CD4-positive, alpha-beta memory T cell (primary cell): ENCODE measurements at places on chromosomes 5 and 9.
A peak's percentile ranks its signal among the peaks of the same experiment; 100 is the strongest.

DNA sequence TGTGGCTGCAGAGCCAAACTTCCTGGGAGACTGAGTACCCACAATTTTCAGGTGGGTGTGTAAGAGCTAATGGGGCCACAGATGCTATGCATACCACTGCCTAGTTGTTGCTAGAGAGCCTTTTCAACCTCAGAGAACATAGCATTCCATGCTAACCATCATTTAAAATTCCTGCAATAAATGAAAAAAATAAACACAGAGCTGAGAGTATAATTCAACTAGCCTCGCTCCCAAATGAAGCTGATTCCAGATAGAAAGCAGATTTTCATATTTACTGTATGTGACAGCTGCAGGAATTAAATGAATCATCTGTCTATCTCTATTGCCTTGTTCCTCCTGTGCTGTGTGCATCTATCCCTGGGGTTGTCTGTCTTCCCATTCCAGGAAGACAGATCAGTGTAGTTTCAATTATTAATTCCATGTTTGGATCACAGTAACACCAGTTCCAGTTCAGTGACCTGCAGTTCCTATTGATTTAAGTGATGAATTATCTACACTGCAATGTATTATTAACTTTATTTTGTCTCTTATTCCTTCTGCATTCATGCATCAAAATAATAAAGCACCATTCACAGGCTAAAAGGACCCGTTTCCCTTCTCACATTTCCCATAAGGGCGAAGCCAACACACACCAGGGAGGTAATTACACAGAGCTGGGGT is 324.5 kb downstream of the SLIT3 start:
- no peak for DNase-seq

- DNase-seq: no peak
Measured at GRCh38 chr5:132971483-132972435, 8.3 kb upstream of the AFF4 start.

DNA sequence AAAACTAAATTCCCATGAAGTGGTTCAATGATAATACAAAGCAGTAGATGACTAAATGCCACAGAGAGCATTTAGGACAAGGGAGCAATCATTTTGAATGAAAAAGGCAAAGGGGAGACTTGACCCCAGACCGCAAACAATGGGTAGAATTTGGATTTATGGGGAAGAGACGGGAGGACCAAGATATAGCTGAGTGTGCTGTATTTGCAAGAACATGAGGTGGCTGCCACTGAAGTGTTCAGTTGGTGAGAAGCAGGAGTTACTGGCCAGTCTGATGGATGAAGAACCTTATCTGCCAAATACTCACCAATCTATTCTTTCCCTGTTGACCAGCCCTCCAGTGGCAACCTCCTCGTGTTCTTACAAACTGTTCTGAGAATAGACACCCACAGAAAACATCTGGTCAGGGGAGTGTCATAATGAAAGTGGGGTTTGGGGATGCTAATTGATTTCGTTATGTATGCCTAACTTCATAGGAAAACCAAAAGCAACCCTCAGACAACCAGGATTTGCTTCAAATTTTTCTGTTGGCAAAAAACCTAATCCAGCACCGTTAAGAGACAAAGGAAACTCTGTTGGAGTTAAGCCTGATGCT is 19.8 kb downstream of the TDRD7 start:
- no peak for DNase-seq

- no peak for DNase-seq
Measured at GRCh38 chr5:54873691-54874090, 111.7 kb downstream of the ESM1 start.

DNA sequence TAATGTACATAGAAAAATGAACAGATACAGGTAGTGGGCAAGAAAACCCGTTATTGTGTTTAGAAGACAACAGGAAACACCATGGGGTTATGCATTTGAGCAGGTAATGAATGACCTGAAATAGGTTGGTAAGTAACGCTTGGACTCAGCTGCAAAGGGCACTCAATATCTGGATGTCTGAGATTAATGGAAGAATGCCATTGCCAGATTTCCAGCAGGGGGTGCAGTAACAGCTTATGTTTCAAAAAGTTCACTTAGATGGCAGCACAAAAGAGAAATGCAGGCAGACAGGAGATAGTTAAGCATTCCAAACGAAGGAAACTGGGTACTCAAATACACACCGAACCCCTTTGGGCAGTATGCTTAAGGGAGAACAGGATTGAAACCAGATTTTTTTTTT is 285.5 kb upstream of the VLDLR start:
- DNase-seq: no peak

- no peak for DNase-seq
Measured at GRCh38 chr5:168301593-168302390, 10.3 kb downstream of the WWC1 start.

GRCh38 chr9:119368681-119369581 is at the start of gene BRINP1:
BRINP1 (minus strand) TSS chr9:119369435; CDS start chr9:119313355, 56,080 bp downstream.
- no peak for DNase-seq

DNA sequence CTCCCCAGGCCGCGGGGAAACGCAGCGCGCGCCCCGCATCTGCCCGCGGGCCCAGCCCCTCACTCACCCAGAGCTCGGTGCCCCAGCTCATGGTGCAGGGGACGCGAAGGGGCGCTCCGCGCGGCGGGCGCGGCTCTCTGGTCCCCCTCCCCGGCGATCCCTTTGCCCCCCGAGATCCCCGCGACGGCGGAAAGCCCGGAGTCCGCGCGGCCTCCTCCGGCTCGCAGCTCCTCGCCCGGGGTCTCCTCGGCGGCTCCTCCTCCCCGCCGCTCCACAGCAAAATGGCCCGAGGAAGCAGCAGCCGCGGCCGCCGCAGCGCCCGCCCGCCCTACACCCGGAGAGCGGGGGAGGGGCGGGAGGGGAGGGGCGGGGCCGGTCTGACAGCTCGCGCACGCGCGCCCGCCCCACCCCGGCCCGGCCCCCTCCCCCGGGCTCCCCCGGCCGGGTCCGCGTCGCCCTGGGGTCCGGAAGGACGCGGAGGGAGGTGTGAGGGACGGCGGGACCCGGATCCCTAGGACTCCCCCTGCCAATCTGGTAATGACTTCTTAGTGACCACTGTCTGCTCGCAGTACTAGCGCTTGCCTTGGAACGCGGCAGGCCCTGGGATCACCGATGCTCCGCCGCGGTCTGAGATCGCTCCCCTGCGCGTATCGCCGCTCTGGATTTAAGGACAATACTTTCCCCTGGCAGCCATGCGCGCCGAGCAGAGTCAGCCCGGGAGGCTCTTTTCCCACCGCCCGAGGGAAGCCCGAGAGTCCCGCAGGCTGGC is at the start of gene FNBP1:
TSS of gene FNBP1 (minus strand) at position 305 of the 769 bp plus-strand sequence. CDS start at position 91, 214 bp downstream.
- DNase-seq: peak; percentile 82

- DNase-seq: no peak
Measured at GRCh38 chr5:167653645-167654106, 637.8 kb upstream of the WWC1 start.

GRCh38 chr5:167247816-167248215 is 1043.6 kb upstream of the WWC1 start:
- DNase-seq: no peak

DNA sequence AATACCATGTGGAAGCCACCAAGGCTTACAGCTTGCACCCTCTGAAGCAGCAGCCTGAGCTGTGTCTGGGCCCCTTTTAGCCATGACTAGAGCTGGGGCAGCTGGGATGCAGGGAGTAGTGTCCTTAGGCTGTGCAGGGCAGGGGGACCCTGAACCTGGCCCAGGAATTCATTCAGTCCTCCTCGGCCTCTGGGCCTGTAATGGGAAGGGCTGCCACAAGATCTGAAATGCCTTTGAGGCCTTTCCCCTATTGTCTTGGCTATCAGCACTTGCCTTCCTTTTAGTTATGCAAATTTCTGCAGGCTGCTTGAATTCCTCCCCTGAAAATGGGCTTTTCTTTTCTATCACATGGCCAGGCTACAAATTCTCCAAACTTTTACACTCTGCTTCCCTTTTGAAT is 9.0 kb downstream of the GPR150 start:
- DNase-seq: no peak

DNA sequence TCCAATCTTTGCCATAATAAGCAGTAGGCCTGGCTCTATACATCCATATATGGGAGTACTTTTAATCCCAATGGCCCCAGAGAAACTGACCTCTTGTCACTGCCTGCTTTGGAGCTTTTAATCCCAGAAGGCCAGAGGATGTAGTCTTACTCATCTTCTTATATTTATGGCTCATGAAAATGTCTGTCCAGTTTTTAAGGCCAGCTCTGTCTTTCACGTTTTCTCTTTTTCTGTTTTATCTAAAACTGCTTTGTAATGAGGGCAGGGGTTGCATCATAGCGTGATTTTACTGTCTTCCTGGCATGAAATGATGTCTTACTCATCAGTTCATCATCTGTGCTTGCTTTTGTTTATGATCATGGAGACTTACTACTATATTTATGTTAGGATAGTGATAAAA is 1094.9 kb downstream of the MAT2B start:
- no peak for DNase-seq

GRCh38 chr9:95286151-95286550 is 31.4 kb downstream of the FANCC start:
- no peak for DNase-seq

DNA sequence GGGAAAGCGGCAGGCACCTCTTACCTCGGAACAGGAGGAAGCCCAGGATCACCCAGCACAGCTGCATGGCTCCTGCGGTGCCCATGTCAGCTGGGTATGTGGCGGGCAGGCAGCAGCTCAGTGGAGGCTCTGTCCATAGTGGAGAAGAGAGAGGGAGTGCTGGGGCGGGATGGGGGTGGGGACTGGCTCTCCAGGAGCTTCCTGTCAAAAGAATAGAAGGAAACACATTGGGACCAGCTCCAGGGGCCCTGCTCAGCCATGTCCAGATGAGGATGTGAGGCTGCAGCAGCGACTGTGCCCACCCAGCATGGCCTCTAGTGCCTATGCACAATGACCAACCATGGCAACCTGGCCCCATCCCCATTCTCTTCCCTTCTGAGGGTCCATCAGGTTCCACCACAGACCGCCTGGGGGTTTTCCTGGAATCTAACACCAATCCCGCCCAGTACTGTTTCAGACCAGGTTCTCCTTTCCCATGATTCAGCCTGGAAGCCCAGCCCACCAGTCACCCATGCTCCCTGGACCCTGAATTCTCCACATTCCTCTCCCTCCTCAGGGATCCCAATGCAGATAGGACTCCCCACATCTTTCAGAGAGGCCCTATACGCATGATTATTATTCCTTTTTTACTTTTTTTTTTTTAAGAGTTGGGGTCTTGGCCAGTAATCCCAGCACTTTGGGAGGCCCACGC is at the start of gene ECSCR:
TSS of gene ECSCR (minus strand) at position 158 of the 691 bp plus-strand sequence. CDS start at position 85, 73 bp downstream.
- DNase-seq: no peak

GRCh38 chr9:108060175-108060574 is 570.6 kb upstream of the KLF4 start:
- DNase-seq: no peak

GRCh38 chr5:56012281-56012963 is 17.7 kb upstream of the IL6ST start:
- DNase-seq: peak; percentile 77

DNA sequence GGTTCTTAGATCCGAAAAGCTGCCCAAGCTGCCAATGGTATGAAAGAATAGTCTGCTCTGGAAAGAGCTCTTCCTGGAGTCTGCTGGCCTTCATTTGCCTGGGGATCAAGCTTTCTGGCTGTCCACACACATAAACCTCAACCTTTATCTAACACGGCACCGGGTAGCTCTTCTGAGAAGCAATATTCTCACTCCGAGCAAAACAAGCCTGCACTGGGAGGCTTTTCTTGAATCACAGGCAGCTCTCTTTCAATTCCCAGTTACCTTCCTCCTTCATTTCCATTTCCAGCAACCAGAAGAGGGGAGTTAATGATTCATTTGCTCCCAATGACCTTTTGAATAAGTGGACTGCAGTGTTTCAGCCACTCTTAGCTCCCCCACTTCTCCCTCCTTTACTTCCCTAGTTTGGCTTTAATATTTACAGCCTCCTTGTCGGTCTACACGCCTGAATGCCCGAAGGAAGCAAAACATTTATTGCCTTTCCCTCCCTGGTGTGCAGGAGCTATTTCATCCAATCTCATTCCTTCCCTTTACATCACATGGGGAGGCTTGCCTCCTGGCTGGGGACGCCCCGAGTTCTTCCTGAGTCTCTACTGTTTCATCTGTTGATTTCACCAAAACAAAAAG is 187.1 kb downstream of the ARHGEF28 start:
- DNase-seq: no peak

GRCh38 chr5:165559645-165560044 is 2054.2 kb downstream of the MAT2B start:
- DNase-seq: no peak

DNA sequence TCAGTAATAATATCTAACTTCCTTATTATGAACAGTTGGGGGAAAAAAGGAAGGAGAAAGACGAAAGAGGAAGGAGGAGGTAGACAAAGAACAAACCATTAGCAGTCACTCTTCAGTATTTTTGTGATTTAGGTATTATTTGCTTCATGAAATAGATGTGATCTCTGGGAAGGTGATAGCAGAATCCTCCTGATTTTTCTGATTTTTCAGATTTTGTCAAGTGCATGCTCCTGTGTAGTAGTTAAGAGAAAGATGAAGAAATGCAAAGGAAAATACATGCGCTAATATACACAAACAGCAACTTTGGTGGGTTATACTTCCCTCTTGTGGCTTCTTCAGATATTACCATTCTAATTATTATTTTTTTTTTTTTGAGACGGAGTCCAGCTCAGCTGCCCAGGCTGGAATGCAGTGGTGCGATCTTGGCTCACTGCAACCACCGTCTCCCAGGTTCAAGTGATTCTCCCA is 31.6 kb downstream of the LMNB1 start:
- peak; percentile 21 for DNase-seq

DNA sequence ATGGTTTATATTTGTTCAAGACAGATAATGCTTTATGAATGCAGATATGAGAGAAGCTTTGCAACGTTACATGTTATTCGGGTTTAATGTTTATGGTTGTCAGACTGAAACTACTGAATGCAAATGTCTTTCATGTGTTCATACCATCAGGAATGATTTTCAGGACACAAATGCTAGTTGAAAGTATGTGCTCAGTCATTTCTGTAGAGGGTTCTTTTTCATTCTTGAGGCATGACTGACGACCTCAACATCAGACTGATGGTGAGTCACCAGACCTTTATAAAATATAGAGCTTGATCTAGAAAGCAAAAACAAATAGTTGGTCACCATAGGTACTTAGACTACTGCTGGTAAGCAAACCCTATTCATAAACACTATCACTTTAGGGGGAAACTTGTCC is 287.3 kb upstream of the NUDT12 start:
- DNase-seq: no peak

GRCh38 chr5:180340856-180341255 is 12.3 kb downstream of the GFPT2 start:
- no peak for DNase-seq
